ENCODE measurements at places on chromosomes 11 and 22.

- no peak for DNase-seq
Measured at GRCh38 chr11:93589347-93589746, 46.2 kb upstream of the SMCO4 start.

DNA sequence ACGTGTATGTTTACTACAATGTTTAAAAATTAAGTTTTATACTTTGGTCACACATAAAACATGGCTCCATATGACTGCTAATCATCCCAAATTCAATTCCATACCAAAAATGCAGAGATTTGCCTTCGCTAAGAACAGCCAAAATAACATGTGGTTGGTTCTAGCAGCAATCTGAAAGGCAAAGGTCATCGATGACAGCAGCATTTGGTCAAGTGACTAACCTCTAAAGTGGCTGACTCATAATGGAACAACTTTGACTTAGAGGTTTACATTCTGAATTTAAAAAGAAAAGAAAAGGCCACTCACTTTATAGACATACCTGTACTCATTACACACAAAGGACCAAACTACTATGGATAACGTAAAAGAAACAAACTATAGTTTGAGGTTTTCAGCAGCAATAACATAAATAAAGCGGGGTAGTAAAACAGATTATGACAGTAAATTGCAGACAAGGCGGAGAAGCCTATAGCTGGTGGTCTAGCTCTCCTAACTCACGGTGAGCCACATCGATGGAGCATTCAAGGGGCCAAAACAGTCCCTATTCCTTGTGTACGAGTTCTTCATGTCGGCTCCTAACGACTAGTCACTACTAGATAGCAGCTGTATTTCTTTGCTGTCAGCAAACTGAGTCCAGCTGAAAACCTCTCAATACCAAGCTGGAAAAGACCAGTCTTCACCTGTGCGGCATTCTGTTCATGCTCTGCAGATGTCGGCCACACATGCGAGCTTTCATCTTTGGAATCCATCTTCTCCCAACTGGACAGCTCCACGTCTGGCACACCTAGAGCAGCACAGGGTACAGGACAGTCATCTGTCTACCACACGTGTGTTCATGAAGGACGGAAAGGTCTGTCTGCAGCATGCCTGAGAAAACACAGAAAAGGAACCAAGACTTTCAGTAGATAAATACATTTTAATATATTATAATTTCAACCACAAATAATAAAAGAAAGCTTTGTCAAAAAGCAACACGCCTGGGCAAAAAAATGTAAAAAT is 42.1 kb downstream of the PRDM10 start:
- DNase-seq: no peak

DNA sequence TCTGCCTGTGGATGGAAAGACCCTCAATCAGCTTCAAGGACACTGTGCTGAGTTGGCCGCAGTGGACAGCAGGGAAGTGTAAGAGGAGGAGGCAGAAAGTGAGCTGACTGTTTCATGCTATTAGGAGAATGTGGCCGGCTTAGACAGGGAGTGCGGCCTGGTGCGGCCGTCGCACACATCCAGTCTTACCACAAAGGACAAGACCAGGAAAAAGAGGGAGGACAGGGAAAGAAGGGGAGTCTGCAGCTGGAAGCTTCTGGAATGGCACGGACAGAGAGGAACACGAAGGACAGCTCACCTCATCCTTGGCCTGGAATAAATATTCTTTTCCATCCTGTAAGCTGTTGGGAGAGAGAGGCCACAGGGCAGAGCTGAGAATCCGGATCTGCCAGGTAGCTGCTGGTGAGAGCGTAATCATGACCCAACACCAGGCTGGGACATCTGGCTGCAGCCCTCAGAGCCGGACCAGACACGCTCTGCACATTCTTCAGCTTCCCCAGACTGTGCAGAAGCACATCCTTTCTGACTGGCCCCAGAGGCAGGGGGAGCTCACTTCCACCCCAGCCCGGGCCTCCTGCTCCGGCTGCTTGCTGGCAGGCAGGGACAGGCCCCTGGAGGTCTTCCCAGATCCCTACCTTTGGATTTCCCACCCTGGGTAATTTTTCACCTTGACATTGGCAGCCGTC is 8.6 kb upstream of the RBM4B start:
- DNase-seq: no peak

- DNase-seq: no peak
Measured at GRCh38 chr11:112785719-112786118, 175.5 kb upstream of the NCAM1 start.

GRCh38 chr11:64230985-64231365 is 627 bp downstream of the DNAJC4 start:
- DNase-seq: no peak

DNA sequence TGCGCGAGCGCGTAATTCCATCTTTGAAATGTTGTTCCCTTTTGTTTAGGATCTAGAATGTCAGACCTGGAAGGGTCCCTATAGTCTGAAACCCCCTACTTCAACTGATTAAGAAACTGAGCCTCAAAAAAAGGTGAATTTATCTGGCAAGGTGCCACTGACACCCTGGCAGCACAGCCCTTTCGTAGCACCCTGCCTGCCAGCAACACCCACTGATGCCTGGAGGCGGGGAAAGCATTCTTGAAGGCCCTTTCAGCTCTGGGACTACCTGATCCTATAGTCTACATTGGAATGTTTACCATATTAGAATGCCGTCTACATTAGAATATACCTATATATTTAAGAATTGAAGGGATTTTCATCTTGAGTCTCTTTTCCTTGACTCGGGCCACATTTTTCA is 542.3 kb downstream of the BUD13 start:
- no peak for DNase-seq
